ENCODE measurements at places on chromosomes 4 and X.

- DNase-seq = no peak
Measured at GRCh38 chr4:41360214-41360920, 103.6 kb downstream of the UCHL1 start.

- DNase-seq = no peak
Measured at GRCh38 chr4:74331944-74332343, 23.7 kb downstream of the EPGN start.

- no peak for DNase-seq
Measured at GRCh38 chr4:176546975-176547374, 227.2 kb downstream of the SPCS3 start.

DNA sequence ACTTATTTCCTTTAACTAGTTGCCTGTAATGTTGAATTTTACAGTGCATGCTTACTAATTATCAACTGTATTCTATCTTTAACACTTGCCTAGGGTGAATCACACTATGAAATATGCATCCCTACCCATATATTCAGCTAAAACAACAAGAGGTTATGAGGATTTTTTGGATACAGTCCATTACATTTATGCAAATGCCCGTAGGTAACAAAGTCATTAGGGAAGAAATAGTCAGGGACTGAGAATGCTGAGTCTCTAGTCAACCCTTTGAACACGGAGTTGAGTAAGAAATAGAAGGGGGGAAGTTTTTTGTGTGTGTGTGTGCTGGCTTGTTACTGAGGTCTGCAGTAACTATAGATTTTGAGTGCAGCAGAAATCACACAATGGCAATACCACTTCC, 26.1 kb upstream of the CBLL2 start:
- no peak for DNase-seq

GRCh38 chr4:172173206-172173605, 360.0 kb downstream of the GALNTL6 start:
- DNase-seq = no peak

DNA sequence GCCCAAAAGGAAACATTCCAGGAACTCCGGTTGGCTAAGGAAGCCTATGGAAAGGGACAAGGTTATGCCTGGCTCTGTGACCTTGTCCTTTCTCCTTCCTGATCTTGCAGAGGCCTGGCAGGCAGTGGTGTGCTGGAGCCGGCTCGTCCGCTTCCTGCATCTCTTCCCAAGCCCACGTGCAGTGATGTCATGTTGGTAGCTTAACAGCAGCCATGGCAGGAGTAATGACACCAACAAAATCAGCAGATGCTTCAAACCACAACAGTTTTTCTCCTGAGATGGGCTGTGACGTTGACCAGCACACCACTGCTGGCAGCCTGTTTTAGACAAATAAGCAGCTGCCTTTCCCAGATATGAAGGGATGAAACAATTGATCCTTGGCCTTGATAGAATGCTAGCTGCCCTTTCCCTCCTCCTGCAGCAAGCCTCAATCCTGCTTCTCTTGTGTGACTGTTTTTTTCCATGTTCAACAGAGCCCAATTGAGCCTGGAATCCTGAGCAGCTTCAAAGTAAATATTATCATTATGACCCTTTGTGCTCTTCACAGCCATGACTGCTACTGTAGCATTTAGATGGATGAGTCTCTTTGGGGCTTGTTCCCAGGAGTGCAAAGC, 23.4 kb downstream of the SEPTIN6 start:
- DNase-seq = no peak

DNA sequence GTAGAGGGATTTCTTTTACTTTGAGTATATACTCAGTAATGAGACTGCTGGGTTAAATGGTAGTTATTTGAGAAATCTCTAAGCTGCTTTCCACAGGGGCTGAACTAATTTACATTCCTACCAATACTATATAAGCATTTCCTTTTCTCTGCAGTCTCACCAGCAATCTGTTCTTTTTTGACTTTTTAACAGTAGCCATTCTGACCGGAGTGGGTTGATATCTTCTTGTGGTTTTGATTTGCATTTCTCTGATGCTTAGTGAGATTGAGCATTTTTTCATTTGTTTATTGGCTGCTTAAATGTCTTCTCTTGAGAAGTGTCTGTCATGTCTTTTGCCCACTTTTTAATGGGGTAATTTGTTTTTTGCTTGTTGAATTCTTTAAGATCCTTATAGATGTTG, 43.3 kb downstream of the SPCS3 start:
- no peak for DNase-seq

GRCh38 chr4:40865696-40866095, 115.9 kb downstream of the NSUN7 start:
- DNase-seq = no peak

GRCh38 chr4:164613792-164614191, 140.1 kb upstream of the SMIM31 start:
- DNase-seq = no peak

Measured in CD4-positive, alpha-beta T cell treated with Interleukin-15 for 4 hours (primary cell).